Right lung (tissue), 10 donors: ENCODE measurements at places on chromosomes 6 and 20.
A peak's percentile ranks its signal among the peaks of the same experiment; 100 is the strongest.

DNA sequence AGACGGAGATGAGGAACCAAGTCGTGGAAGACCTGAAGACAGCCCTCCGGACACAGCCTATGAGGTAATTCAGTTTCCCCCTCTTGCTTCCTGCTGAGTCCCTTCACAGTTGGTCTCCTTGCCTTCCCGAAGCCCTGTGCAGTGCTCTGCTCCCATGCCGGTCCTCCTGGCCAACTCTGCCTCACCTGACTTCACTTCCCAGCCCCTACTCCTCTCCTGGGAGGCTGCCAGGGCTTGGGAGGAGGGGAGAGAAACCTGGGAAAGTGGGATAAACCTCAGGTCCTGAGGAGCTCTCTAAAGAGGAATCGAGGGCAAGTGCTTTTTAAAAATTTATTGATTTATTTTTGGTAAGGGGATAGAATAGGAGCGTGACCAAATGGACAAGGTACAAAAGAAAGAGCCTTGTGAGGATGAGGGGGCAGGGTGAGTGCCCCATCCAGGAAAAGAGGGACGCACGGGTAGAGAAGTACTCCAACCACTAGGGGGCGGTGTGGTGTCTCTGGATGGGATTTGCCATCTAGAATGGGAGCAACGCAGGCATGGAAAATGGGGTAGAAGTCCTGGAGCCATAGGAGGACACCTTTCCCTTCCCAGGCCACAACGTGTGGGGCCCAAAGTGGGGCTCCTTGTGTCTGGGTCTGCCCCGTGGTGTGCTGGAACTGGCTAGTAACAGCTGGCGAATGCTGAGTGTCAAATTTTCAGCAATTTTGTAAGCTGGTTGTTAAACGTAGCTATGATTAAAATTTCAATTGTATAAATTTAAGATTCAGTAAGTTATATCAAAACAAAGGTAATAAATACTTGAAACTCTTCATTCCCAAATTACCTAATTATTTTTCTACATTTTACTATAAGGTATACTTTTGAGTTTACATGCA, 69.0 kb downstream of the MOCS1 start:
- no peak for DNase-seq

DNA sequence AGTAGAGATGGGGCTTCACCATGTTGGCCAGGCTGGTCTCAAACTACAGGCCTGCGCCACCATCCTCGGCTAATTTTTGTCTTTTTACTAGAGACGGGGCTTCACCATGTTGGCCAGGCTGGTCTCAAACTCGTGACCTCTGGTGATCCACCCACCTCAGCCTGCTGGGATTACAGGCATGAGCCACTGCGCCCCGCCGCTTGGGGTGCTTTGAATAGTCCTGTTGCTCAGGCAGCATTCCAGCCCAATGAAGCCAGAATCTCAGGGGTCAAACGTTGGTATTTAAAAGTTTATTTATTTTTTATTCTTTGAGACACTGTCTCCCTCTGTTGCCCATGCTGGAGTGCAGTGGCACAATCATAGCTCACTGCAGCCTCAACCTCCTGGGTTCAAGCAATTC, 11.3 kb downstream of the MOCS3 start:
- DNase-seq: no peak

DNA sequence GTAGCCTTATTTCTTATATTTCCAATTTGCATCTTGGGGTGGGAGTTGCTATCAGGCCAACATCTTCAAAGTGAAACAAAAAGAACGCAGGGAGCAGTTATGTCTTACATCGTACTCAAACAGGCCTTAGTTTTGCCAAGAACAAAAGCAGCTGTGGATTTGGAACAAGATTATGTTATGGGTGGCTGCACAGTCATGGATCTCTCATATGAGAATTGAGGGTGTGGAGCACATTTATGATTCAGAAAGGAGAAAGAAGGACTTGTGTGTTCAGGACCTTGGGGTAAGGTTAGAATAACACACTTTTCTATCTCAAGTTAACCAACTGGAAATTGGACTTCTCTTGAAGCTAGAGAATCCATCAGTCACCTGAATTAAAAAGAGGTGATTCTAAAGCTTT, 259.9 kb downstream of the FOXA2 start:
- DNase-seq: no peak

GRCh38 chr6:40695114-40695513, 108.0 kb upstream of the LRFN2 start:
- DNase-seq: no peak

GRCh38 chr6:109008537-109009235, 86.0 kb downstream of the SESN1 start:
- DNase-seq: peak; percentile 75

GRCh38 chr6:158232316-158233213, 64.4 kb downstream of the GTF2H5 start:
- peak; percentile 58 for DNase-seq

- DNase-seq: no peak
Observed at GRCh38 chr20:1005452-1006027, 3.4 kb upstream of the RSPO4 start.

- DNase-seq: no peak
Observed at GRCh38 chr20:6665621-6666355, 101.7 kb upstream of the BMP2 start.
